ENCODE measurements at places on chromosomes 6 and 20.

DNA sequence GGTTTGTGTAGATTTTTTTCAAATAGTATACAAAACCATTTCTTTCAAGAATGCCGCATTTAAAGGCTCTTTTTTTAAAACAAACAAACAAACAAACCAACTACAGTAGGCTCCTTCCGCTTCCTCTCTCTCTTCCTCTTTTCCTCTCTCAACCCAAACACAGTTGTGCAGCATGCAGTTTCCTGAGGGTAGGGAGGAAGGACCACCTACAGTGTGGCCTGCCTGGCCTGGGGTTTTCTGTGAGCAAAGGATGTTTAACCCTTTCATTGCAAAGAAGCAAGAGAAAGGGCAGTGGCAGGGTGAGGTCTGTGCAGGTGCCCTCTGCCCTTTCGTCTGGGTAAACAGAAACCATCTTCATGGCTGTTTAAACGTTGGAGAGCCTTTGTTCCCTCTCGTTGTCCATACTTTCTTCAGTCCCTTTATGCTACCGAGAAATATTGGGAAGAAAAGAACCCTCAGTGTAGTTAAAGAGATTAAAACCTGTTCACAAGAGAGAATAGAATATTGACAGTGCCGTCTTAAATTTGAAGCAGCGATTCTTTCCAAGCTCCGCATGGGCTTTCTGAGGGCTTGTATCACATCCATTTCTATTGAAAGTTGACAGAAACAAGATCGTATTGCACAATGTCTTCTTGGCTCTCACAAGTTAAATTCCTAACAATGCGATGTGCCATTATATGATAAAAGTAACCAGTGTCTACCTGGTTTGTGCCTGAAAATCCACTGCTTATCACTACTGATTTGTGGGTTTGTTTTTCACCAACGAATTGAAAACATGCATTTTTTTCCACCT is 215.5 kb upstream of the SNX9 start:
- no peak for DNase-seq

DNA sequence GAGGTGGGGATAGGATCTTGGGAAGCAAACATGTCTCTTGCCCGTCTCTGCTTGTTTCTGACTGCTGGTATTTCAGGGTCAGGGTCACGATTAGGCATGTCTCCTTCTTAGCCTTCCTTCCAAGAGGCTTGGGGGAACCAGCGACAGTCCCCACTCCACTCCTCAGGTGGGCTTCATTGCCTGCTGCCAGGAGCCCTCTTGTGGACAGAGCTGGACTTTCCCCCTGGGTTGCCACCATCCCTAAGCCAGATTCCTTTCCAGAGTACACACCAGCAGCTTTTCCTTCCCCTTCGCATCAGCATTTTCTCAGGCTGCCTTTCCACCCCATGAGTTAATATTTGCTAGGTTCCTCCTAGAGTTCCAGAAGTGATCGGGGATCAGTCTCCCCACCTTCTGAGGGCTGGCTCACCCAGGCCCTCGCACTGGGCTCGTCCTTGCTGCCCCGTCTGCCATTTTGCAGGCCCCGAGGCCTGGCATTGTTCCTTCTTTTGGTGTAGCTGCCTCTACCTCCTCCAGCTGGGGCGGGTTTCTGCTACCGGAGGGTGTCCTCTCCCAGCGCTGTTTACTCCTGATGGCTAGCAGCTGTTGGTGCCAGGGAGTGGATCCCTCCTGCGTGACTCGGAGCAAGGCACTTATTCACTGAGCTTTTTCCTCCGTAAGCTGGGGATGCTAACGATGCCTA is 8.8 kb upstream of the C20orf144 start:
- DNase-seq = peak; percentile 90

DNA sequence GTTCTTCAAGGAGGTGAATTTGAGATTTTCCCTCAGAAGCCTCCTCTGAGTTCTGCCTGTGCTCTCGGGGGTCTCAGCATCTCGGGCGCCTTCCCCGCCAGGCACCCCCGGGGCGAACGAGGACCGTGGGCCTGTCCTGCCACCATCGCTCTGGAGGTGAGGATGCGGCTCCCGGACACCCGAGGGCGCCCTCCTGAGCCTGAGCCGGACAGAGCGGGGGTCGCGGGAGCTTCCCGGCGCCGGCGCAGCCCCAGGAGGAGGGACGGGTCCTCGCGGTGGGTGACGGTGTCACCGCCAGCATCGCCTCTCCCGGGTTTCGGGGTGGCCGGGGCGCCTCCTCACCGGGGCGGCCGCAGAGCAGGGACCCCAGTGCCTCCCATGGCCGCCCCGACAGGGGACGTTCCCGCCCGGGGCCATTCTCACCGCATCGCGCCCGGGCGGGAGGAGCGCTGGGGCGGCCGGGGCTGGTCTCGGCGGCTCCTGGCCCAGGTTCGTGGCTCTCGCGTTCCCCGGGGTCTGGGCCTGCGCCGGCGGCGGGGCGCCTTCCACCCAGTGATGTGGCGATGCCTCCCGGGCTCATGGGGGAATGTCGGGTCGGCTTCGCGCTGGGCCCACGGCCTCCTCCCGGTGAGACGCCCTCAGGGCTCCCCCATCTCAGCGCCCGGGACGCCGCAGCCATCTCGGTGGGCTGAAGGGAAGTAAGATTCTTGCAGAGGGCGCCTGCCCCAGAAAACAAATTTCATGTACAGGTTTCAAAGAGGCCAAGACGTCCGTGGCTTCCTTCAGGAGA is 210.5 kb downstream of the ERMARD start:
- DNase-seq = no peak

- no peak for DNase-seq
Observed at GRCh38 chr6:82025271-82025670, 222.3 kb downstream of the IBTK start.

DNA sequence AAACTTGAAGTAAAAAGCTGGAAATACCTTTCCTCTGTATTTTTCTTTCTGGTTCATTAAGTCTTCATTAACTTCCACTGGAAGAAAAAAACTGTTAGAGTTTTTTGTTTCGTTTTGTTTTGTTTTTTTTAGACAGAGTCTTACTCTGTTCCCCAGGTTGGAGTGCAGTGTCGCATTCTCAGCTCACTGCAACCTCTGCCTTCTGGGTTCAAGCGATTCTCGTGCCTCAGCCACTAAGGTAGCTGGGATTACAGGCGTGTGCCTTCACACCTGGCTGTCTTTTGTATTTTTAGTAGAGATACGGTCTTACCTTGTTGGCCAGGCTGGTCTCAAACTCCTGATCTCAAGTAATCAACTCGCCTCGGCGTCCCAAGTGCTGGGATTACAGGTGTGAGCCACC is 14.9 kb downstream of the RPF2 start:
- no peak for DNase-seq

- no peak for DNase-seq
Observed at GRCh38 chr6:87807475-87807874, 105.4 kb upstream of the AKIRIN2 start.

All from SW 1271 (cell line).